ENCODE measurements at places on chromosomes 6 and 20.

- DNase-seq: peak; percentile 78
These were observed 247.0 kb downstream of the ATXN1 start for GRCh38 chr6:16514249-16514648.

- DNase-seq: peak; percentile 53
These were observed 49.9 kb upstream of the RANBP9 start for GRCh38 chr6:13761361-13762036.

GRCh38 chr20:6533351-6533750, 234.1 kb upstream of the BMP2 start:
- DNase-seq: peak; percentile 7

GRCh38 chr6:88856566-88856965, 106.9 kb downstream of the RNGTT start:
- DNase-seq: peak; percentile 13

GRCh38 chr6:93341900-93342613, 77.3 kb downstream of the EPHA7 start:
- DNase-seq: no peak

DNA sequence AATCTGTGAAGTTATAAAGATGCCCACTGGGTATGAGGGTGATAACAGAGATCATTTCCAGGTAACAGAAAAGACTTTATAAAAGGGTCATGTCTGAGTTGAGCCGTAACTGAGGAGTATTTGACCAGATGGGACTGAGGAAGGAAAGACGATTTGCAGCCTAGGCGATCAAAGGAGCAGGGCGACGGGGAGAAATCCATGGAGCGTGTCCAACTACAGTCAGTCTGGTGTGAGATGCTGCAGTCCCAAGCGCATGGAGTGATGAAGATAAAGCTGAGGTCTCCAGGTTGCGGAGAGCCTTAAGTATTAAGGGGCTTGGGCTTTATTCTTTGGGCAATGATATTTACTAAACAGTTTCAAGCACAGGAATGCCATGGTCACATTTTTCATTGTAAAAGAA, 166.7 kb downstream of the PRKN start:
- DNase-seq: no peak

All from fibroblast of skin of back (primary cell).